Naive B cell (primary cell): ENCODE measurements at places on chromosomes 7 and 10. TPM values are rescaled to one million over a fixed set of nuclear protein-coding genes. Genes with fewer than 3 reads are reported as not detected.

DNA sequence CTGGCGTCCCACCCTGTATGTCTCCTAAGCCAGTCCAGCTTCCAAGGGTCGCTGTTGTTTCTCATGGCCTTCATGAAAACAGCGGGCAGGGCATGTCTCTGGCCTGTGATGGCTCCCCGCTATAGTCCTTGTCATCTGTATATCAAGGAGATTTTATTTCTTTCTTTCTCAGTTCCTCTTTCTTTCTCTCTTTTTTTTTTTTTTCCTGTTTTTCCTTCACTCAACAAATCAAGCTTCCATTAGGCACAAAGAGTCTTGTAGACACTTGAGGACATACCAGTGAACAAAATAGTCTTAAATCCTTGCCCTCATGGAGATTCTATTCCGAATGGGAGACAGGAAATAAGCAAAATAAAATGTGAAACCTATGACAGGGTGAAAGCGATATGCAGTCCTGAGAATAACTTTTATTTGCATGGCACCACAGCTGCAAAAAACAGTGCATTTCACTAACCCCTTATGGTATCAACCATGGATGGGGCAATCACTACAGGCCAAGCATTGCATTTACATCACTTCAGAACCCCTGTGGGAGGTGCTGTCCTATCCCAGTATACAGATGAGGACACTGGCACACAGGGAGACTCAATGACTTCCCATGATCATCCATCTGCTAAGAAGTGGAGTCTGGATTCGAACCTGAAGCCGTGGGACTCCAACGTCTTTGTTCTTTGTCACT is 50.7 kb downstream of the SYPL1 start:
- peaks cover 96% of the 10 kb centered on the region for H3K4me1 ChIP-seq
- H3K36me3 ChIP-seq = no peaks in the 10 kb centered on the region
- peak overlapping the region; percentile 93 for H3K27ac ChIP-seq
- peak; percentile 66 for DNase-seq
- H3K27me3 ChIP-seq = no peaks in the 10 kb centered on the region

GRCh38 chr10:58556516-58557165 is 44.0 kb downstream of the BICC1 start:
- H3K4me1 ChIP-seq = no peaks in the 10 kb centered on the region
- DNase-seq = no peak
- H3K36me3 ChIP-seq = peaks cover 6% of the 10 kb centered on the region
- H3K27ac ChIP-seq = no peak overlapping the region

The PLAC9 gene
- not detected for polyA plus RNA-seq

- H3K36me3 ChIP-seq = no peaks in the 10 kb centered on the region
- DNase-seq = no peak
- H3K4me1 ChIP-seq = peaks cover 13% of the 10 kb centered on the region
- H3K4me3 ChIP-seq = no peak overlapping the region
These were observed 9.9 kb upstream of the GSAP start for GRCh38 chr7:77426052-77426404.

The HTRA1 gene
- polyA plus RNA-seq = not detected

- no peaks in the 10 kb centered on the region for H3K4me1 ChIP-seq
- H3K27me3 ChIP-seq = no peaks in the 10 kb centered on the region
- no peaks in the 10 kb centered on the region for H3K36me3 ChIP-seq
- no peak overlapping the region for H3K27ac ChIP-seq
- no peak for DNase-seq
- H3K4me3 ChIP-seq = no peak overlapping the region
These were observed 139.2 kb upstream of the PTER start for GRCh38 chr10:16297642-16298041.

The ASZ1 gene
- not detected for polyA plus RNA-seq

The INMT gene
- not detected for polyA plus RNA-seq

GRCh38 chr10:99569961-99570360 is 37.2 kb downstream of the NKX2-3 start:
- no peaks in the 10 kb centered on the region for H3K27me3 ChIP-seq
- H3K4me3 ChIP-seq = peak overlapping the region; percentile 71
- DNase-seq = peak; percentile 31
- H3K27ac ChIP-seq = peak overlapping the region; percentile 84
- peaks cover 20% of the 10 kb centered on the region for H3K4me1 ChIP-seq

GRCh38 chr7:29231671-29232232 is 37.2 kb downstream of the CHN2 start:
- H3K27ac ChIP-seq = no peak overlapping the region

The CPA5 gene
- not detected for polyA plus RNA-seq

- no peak overlapping the region for H3K27ac ChIP-seq
- H3K27me3 ChIP-seq = peaks cover 40% of the 10 kb centered on the region
- no peak overlapping the region for H3K4me3 ChIP-seq
- no peaks in the 10 kb centered on the region for H3K36me3 ChIP-seq
- no peak for DNase-seq
These were observed 111.6 kb downstream of the RBM20 start for GRCh38 chr10:110755781-110756180.

The DDIT4 gene
- 85.3 TPM for polyA plus RNA-seq

The SLC16A9 gene
- 0.19 TPM for polyA plus RNA-seq

The FAM25C gene
- not detected for polyA plus RNA-seq

GRCh38 chr7:111027396-111027795 is 63.5 kb upstream of the LRRN3 start:
- no peak overlapping the region for H3K4me3 ChIP-seq
- H3K27ac ChIP-seq = no peak overlapping the region
- H3K36me3 ChIP-seq = no peaks in the 10 kb centered on the region
- no peaks in the 10 kb centered on the region for H3K27me3 ChIP-seq
- DNase-seq = no peak

The AKR1C2 gene
- polyA plus RNA-seq = not detected

The MSANTD7 gene
- polyA plus RNA-seq = 8.5 TPM
